Activated CD4-positive, alpha-beta T cell treated with anti-CD3 and anti-CD28 coated beads for 36 hours (primary cell): ENCODE measurements at places on chromosomes 16 and 17. TPM values are rescaled to one million over a fixed set of nuclear protein-coding genes. Genes with fewer than 3 reads are reported as not detected.

SCARF1 gene
- 1.2 TPM for total RNA-seq

DNAH2 gene
- not detected for total RNA-seq

CDC6 gene
- total RNA-seq = 171 TPM

C17orf78 gene
- total RNA-seq = not detected

JPT1 gene
- 234 TPM for total RNA-seq

HCRT gene
- total RNA-seq = not detected

NPIPB5 gene
- 187 TPM for total RNA-seq

HLF gene
- 0.95 TPM for total RNA-seq

RASL10B gene
- 4.0 TPM for total RNA-seq

DNA sequence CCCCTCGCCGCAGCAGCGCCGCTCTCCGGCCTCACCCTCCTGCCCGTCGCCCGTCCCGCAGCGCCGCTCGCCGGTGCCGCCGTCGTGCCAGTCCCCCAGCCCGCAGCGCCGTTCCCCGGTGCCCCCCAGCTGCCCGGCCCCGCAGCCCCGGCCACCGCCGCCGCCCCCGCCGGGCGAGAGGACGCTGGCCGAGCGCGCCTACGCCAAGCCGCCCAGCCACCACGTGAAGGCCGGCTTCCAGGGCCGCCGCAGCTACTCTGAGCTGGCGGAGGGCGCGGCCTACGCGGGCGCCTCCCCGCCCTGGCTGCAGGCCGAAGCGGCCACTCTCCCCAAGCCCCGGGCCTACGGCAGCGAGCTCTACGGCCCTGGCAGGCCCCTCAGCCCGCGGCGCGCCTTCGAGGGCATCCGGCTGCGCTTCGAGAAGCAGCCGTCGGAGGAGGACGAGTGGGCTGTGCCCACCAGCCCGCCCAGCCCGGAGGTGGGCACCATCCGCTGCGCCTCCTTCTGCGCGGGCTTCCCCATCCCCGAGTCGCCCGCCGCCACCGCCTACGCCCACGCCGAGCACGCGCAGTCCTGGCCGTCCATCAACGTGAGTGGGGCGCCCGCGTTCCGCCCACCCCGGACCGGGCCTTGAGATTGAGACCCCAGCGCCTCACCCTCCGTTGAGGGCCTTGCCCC is 15.0 kb downstream of the TBKBP1 start:
- no peaks in the 10 kb centered on the region for H3K27me3 ChIP-seq
- H3K27ac ChIP-seq = no peak overlapping the region
- H3K36me3 ChIP-seq = peaks cover 43% of the 10 kb centered on the region
- no peak overlapping the region for H3K4me3 ChIP-seq
- DNase-seq = no peak

- DNase-seq = no peak
- no peaks in the 10 kb centered on the region for H3K27me3 ChIP-seq
- no peaks in the 10 kb centered on the region for H3K4me1 ChIP-seq
- H3K36me3 ChIP-seq = peaks cover 65% of the 10 kb centered on the region
- H3K27ac ChIP-seq = no peak overlapping the region
- no peak overlapping the region for H3K4me3 ChIP-seq
These were observed 52.5 kb downstream of the CNOT1 start for GRCh38 chr16:58577141-58577540.

DNA sequence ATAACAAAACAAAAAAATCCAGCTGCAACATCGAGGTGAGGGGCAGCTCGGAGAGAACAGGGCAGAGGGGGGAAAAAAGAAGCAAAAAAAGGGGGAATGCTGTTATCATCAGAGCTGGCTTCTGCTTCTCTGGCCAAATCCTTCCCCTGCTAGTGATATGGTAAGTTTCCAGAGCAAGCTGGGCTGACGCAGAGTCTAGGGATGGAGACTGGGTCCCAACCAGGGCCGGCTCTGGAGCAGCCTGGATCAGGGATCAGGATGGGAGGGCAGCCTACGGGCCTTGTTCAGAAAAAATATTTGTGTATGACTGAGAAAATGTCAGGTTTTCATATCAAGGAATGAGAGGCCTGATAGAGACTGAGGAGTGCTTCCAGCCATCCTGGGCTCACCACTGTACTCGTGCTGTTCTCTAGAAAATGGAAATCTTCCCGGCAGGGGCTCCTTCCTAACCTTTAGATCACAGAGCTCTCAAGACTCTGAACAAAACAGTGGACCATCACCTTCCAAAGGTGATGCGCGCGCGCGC is 726 bp upstream of the C1QTNF1 start:
- peaks cover 35% of the 10 kb centered on the region for H3K27me3 ChIP-seq
- no peak for DNase-seq
- no peaks in the 10 kb centered on the region for H3K36me3 ChIP-seq
- H3K4me3 ChIP-seq = peak overlapping the region; percentile 71
- H3K4me1 ChIP-seq = peaks cover 3% of the 10 kb centered on the region
- no peak overlapping the region for H3K27ac ChIP-seq

DNA sequence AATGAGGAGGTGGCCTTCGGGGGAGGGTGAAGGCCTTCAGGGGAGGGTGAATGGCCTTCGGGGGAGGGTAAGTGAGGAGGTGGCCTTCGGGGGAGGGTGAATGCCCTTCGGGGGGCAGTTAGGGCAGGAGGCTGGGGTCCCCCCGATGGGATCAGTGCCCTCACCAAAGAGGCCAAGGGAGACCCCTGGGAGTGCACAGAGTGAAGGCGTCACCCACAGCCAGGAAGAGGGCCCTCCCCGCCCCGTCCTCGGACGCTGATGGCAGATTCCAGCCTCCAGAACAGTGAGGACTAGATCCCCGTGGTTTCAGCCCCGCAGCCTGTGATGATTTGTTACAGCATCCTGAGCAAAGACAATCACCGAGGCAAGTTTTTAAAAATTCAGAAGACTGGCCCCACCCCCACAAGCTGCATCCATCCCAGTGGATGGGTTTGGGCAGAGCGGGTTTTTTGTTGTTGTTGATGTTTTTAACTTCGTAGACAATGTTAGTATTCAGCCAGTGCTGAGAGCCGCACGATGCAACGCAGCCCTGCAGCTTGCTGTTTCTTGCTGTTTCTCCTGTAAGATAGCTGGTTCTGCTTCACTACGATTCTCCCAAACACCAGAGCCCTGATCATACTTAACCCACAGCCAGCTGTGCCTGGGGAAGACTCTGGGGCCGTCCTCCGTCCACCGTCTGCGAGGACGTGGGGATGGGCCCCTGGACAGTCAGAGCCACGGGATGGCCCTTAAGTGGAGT is 40.7 kb upstream of the CBFA2T3 start:
- no peak for DNase-seq
- no peaks in the 10 kb centered on the region for H3K36me3 ChIP-seq
- H3K4me1 ChIP-seq = peaks cover 8% of the 10 kb centered on the region
- H3K27me3 ChIP-seq = peaks cover 11% of the 10 kb centered on the region
- H3K4me3 ChIP-seq = no peak overlapping the region
- H3K27ac ChIP-seq = no peak overlapping the region

- H3K4me1 ChIP-seq = peaks cover 6% of the 10 kb centered on the region
- no peak overlapping the region for H3K4me3 ChIP-seq
- peaks cover 49% of the 10 kb centered on the region for H3K27me3 ChIP-seq
- no peak overlapping the region for H3K27ac ChIP-seq
These were observed 3.1 kb downstream of the WNT9B start for GRCh38 chr17:46854515-46854914.

DNA sequence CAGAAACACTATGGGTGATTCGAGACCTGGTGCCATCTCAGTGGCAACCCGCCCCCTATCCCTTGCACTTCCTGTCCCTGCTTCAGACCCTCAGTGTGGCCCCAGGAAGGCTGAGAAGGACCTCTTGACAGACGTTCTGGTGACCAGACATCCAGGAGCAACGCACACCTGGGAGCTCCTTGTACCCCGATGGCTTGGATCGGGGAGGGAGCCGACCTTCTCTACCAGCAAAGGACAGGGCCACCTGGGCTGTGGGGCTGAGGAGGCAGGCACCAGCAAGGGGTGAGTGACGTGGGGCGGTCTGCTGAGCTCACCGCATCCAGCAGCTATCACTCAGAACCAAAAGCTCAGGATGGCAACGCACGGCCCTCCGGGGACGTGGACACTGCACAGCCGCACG is 27.2 kb downstream of the UNKL start:
- H3K36me3 ChIP-seq = peaks cover 9% of the 10 kb centered on the region
- DNase-seq = no peak
- H3K4me3 ChIP-seq = no peak overlapping the region
- H3K4me1 ChIP-seq = no peaks in the 10 kb centered on the region
- no peaks in the 10 kb centered on the region for H3K27me3 ChIP-seq
- H3K27ac ChIP-seq = no peak overlapping the region

DNA sequence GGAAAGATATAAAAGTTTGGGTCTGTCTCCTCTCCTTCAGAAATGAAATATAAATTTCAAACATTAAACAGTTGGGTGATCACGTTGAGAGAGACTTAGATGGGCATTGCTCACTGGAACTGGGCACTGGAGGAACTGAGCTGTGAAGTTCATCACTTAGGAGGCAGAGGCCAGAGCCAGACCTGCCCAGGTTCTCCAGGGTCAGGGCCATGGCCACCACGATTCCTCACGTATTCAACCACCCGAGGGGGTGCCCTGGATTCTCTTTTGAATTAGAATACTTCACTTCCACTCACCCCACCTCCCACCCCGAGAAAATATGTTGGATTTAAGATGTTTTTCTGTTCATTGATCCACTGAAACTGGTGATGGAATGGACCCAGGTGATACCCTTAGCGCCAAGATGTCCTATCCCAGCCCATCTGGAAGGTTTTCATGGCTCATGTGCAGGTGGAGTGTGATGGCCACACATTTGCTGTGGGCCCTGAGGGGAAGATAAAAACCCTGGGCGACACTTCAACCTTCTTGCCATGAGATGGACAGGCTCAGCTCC is 6.1 kb downstream of the PRR29 start:
- peaks cover 29% of the 10 kb centered on the region for H3K4me1 ChIP-seq
- peaks cover 9% of the 10 kb centered on the region for H3K36me3 ChIP-seq
- H3K27ac ChIP-seq = no peak overlapping the region
- no peak overlapping the region for H3K4me3 ChIP-seq

DNA sequence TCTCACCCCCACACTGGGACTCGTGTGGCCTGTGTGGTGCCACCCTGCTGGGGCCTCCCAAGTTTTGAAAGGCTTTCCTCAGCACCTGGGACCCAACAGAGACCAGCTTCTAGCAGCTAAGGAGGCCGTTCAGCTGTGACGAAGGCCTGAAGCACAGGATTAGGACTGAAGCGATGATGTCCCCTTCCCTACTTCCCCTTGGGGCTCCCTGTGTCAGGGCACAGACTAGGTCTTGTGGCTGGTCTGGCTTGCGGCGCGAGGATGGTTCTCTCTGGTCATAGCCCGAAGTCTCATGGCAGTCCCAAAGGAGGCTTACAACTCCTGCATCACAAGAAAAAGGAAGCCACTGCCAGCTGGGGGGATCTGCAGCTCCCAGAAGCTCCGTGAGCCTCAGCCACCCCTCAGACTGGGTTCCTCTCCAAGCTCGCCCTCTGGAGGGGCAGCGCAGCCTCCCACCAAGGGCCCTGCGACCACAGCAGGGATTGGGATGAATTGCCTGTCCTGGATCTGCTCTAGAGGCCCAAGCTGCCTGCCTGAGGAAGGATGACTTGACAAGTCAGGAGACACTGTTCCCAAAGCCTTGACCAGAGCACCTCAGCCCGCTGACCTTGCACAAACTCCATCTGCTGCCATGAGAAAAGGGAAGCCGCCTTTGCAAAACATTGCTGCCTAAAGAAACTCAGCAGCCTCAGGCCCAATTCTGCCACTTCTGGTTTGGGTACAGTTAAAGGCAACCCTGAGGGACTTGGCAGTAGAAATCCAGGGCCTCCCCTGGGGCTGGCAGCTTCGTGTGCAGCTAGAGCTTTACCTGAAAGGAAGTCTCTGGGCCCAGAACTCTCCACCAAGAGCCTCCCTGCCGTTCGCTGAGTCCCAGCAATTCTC is 27.4 kb downstream of the STH start:
- H3K27me3 ChIP-seq = no peaks in the 10 kb centered on the region
- DNase-seq = no peak
- peaks cover 4% of the 10 kb centered on the region for H3K4me1 ChIP-seq
- H3K27ac ChIP-seq = no peak overlapping the region

GRCh38 chr16:29899516-29900101 is at the start of gene SEZ6L2:
Gene SEZ6L2 (minus strand): TSS chr16:29899550. CDS start chr16:29899019, 531 bp downstream.
- peaks cover 13% of the 10 kb centered on the region for H3K4me1 ChIP-seq
- no peaks in the 10 kb centered on the region for H3K36me3 ChIP-seq
- no peak within 1 kb of the TSS for H3K27ac ChIP-seq
- peak within 1 kb of the TSS; percentile 74 for H3K4me3 ChIP-seq
- peak; percentile 87 for DNase-seq

- H3K4me3 ChIP-seq = no peak overlapping the region
- no peaks in the 10 kb centered on the region for H3K36me3 ChIP-seq
- H3K27me3 ChIP-seq = peaks cover 6% of the 10 kb centered on the region
These were observed 71.9 kb upstream of the NOG start for GRCh38 chr17:56521414-56522141.

- no peak overlapping the region for H3K27ac ChIP-seq
- peaks cover 12% of the 10 kb centered on the region for H3K36me3 ChIP-seq
- H3K4me1 ChIP-seq = no peaks in the 10 kb centered on the region
- no peak for DNase-seq
These were observed 22.2 kb upstream of the CLEC18A start for GRCh38 chr16:69928856-69929400.

DNA sequence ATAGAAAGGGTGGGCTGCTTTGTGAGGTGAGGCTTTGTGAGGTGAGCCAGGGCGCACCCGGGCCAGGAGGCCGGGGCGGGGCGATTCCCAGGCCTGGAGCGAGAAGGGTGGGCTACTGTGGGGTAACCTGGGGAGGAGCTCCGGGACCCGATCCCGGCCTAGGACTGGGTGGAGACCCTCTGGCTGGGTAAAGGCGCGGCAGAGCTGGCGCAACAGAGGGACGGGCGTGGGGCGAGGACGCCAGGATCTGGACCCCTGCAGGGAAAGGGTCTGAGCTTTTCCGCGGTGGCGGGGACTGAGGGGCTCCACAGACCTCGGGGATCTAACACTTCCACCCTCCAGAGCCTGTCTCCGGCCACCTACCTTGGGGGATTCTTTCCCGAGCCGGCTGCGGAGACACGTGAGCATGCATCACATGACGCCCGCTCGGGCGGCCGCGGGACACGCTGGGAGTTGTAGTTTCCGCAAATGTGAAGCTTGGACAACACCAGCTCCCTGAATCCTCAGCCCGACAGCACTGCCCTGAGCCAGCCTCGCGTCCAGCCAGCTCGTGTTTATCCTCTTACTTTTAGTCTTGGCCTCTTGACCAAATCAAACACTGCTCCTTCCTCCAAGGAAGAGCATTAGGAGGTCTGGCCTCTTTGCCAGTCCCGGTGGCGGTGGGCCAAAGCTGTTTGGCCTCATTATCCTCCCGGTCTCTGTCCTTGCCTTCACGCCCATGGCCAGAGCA is at the start of gene SLC38A7:
Gene SLC38A7 (minus strand): TSS at position 417 of the 730 bp plus-strand sequence. CDS start 4,644 bp downstream, outside the sequence.
- peaks cover 19% of the 10 kb centered on the region for H3K4me1 ChIP-seq
- H3K27ac ChIP-seq = peak within 1 kb of the TSS; percentile 74
- peak within 1 kb of the TSS; percentile 86 for H3K4me3 ChIP-seq
- peak; percentile 88 for DNase-seq
- no peaks in the 10 kb centered on the region for H3K27me3 ChIP-seq

DNA sequence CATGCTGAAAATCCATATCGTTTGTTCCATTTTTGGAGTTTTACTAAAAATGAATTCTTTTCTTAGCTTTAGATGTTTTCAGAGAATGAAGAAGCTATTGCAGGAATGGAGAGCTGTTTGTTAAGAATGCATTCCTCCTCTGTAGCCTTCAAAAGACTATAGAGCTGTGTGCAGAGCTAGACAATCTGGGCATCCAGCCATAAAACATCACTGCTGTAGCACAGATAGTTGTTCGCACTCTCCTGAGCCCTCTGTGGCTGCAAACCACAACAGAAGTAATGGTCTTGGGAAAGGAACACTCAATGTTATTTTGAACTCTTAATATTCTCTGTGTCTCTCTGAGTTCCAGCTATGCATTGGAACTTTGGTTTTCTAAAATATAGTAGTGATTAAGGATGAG is 4.9 kb downstream of the TNRC6C start:
- peaks cover 69% of the 10 kb centered on the region for H3K4me1 ChIP-seq
- H3K4me3 ChIP-seq = peak overlapping the region; percentile 22
- no peaks in the 10 kb centered on the region for H3K27me3 ChIP-seq
- H3K36me3 ChIP-seq = peaks cover 3% of the 10 kb centered on the region
- DNase-seq = peak; percentile 52
